ENCODE measurements at places on chromosomes 4 and X.

DNA sequence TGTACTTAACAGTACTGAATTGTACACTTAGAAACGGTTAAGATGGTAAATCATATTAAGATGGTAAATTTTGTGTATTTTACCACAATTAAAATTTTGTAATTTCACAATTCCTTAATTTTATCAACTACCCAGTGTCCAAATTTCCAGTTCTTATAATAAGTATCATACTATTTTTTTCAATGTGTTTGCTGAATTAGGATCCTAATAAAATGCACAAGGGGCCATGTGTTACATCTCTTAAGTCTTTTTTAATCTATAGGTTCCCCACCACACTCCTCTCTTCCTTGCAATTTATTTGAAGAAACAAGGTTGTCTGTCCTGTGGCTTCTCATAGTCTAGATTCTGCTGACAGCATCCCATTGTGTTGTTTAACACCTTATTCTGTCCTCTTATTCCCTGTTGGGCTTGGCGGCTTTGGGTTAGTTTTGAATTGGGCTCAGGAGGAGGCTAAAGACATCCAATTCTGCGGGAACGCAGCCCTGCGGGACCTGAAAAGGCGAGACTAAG lies 533 bp upstream of the SYAP1 start:
- DNase-seq = no peak

DNA sequence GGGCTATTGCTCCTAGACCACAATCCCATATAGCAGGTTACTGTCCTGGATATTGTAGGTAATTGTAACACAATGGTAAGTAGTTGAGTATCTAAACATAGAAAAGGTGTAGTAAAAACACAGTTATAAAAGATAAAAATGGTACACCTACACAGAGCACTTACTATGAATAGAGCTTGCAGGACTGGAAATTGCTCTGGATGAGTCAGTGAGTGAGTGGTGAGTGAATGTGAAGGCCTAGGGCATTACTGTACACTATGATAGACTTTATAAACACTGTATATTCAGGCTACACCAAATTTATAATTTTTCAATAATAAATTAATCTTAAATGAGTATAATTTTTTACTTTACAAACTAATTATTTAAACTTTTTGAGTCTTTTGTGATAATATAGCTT lies 425.7 kb downstream of the PABPC4L start:
- DNase-seq = no peak

DNA sequence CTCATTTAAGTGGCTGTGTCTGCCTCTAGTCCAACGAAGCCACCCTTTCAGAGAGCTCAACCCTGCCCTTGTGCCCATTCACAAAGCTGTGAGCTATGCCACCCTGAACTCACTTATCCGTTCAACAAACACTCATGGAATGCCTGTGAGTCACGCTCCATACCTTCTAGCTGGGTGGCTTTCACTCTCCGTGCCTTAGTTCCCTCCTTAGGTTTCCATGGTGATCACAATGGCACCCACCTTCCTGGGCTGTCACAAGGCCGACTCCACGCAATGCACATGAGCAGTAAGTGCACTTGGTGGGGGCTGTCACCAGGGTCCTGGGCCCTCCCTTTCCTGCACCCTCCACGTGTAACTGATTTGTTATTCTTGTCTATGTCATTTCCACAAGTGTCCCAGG lies 37.2 kb upstream of the PPP2R2C start:
- no peak for DNase-seq

- peak; percentile 77 for DNase-seq
These were observed 7.8 kb downstream of the GATB start for GRCh38 chr4:151753056-151753455.

DNA sequence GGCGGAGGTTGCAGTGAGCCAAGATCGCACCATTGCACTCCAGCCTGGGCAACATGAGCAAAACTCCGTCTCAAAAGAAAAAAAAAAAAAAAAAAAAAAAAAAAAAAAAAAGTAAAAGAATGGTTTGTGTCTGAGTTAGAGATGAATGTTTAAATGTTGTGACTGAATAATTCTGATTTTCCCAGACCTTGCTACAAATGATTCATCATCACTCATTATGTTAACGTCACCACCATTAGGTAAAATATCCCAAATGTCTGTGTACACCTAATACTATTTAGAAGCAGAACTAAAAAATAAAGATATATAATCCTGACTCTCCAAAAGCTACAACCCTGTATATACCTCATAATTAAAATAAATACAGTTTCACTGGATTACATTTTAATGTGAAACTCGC lies 70.8 kb downstream of the HHIP start:
- no peak for DNase-seq

DNA sequence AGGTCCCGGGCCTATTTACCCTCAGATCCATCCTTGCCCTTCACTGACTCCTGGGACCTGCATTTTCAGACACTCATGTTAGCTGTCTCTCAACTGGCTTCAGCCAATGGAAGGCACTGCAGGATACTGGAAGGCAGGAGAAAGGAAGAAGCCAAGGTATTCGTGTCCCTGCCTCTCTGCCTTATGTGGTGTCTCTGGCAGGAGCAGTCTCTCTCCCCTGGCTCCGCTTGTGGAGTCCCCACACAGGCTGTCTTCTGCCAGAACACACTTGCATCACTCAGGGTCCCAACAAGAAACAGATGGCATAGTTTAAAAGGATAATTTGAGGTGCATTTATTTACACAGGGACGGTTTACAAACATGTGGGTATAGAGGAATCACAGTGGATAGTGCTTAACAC lies 21.6 kb upstream of the MAPK10 start:
- DNase-seq = no peak

GRCh38 chr4:168931215-168931650 lies 78.8 kb downstream of the CBR4 start:
- no peak for DNase-seq

GRCh38 chr4:39808231-39808749 lies 110.4 kb downstream of the UBE2K start:
- DNase-seq = no peak

GRCh38 chrX:9525511-9526248 lies 60.8 kb downstream of the TBL1X start:
- no peak for DNase-seq

DNA sequence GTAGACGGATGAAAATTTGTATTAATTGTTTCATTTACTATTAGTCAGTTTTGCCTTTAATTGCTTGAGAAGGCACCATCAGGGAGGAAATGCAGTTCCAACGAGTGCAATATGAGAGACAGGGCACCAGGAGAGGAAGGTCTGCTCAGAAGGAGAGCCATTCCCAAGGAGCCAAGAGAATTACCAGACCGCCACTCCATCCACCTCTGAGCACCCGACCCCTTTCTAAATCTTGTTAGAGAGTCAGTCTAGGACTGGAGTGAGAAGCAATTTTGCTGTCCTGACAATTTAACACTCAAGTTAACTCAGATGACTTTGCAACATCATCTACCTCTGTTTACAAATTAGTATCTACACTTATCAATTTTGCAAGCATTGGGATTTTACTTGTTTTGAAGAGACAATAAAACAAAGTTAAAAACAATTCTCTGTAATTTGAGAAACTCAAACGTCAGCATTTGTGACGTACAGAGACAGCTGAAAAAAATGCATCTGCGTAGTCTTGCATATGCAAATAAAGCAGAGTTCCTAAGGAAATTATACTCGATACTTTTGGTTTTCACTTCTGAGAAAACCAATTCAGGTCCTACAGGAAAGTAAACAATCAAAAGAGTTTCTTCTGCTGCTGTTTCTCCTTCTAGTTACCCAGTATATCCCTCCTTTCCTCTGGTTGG lies 1704.7 kb upstream of the TENM3 start:
- DNase-seq = no peak

DNA sequence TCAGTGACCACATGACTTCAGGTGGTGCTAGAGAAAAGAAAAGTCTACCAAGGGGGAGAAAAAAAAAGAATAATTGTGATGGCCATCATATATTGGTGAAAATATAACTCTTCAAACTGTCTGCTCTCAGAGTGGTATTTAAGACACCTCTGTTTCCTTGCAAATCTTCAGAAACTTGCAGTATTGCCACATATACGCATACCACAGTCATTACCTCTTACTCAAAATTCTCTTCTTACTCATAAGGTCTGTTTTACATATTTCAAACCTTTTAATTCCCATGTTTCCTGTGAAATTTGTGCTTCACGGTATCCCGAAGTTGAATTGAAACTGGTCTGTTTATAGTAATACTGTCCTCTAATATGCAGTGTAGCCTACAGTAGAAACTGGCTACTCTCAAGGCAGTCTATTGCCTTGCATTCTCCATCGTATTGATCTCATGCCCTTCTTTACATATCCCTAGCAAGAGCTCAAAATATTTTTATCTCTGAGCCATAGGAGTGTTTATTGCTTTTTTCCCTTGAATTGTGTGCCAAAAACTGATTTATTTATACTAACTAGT lies 34.7 kb upstream of the LHFPL1 start:
- DNase-seq = no peak

- DNase-seq = peak; percentile 23
These were observed 55.1 kb downstream of the CPZ start for GRCh38 chr4:8647626-8648025.

DNA sequence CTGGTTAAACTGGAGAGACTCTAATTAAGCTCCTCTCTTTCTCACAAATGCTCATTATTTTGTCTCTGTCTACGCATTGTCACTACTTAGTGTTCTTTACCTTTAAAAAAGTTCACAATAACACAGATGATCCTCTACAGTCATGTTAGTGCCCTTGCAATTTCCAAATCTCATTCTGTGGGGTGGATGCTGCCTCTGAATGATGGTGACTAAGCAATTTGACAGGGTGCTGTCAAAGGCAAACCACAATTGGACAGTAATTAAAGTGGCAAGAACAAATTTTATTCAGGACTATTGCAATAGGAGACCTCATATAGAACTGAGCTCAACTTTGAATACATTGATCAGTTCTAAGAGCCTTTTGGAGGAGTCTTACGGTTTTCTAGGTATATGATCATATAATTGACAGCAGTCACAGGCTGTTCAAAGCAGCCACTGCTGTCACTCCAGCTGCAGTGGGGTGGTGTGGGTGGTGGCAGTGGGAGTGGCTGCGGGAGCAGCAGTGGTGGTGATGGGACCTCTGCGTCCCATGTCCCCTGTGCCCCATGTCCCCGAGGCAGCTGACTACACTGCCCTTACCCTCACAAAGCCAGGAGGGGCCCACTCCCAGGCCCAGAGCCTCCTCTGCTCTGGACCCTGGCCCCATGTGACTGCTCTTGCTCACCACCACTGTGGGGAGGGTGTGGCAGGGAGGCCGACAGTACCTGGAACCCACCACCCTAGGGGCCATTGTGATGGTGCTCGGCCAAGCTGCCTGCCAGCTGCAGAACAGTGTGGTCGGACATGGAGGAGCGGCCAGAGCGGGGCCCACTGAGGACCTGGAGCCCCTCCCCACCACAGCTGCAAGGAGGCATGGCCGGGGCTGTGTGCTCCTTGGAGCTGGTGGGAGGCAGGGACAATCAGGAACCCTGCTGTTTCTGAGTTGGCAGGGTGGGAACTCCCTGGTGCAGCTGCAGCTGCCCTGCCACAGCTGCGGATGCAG lies 30.4 kb upstream of the PAGE1 start:
- no peak for DNase-seq
